ENCODE measurements at places on chromosomes 2 and 18. TPM values are rescaled to one million over a fixed set of nuclear protein-coding genes. Genes with fewer than 3 reads are reported as not detected.

GRCh38 chr2:138503087-138503442 is 1.5 kb downstream of the SPOPL start:
- H3K4me3 ChIP-seq: peak overlapping the region; percentile 85
- no peak overlapping the region for H3K27ac ChIP-seq
- no peak for DNase-seq

GRCh38 chr18:8984131-8984721 is 118.3 kb upstream of the NDUFV2 start:
- no peak overlapping the region for H3K27ac ChIP-seq
- H3K36me3 ChIP-seq: no peaks in the 10 kb centered on the region
- DNase-seq: no peak

DNA sequence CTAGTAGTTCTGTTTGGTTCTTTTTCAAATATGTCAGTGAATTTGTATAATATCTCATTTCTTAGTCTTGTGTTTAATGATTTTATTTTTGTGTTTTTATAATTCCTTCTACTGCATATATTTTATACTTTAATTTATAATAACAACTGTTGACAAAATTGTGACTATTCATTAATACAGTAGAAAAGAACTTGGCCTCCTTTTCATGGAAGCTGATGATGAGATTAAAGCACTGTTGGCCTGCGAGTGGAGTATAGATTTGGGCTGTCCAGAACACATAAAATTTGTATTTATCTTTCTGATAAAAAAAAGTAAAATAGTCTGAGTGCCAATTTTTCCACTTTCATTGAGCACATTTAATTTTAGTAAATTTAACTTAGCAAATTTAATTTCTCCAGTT is 12.1 kb downstream of the CFLAR start:
- H3K27ac ChIP-seq: peak overlapping the region; percentile 93
- H3K27me3 ChIP-seq: no peaks in the 10 kb centered on the region
- H3K36me3 ChIP-seq: peaks cover 4% of the 10 kb centered on the region
- H3K4me1 ChIP-seq: peaks cover 94% of the 10 kb centered on the region
- H3K4me3 ChIP-seq: no peak overlapping the region

DNA sequence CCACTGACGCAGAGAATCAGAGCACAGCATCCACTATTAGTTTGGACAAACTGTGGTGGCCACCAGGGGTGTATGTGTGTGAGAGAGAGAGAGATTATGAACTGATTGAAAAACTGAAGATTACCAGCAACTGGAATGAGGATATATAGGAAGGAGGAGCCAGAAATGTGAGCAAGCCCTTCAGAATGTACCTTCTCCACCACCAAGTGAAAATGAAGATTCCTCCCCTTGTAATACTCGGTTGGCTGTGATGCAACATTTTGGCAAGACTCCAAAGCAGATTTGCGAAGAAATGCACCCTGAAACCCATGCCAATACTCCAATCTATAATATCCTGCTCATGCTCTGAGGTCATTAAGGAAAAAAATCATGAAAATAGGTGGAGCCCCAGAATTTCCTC is 121.2 kb upstream of the SLC35G4 start:
- no peak for DNase-seq
- no peaks in the 10 kb centered on the region for H3K27me3 ChIP-seq
- no peak overlapping the region for H3K4me3 ChIP-seq
- H3K27ac ChIP-seq: no peak overlapping the region

Gene IL18RAP
- 0.61 TPM for total RNA-seq

- H3K4me3 ChIP-seq: no peak overlapping the region
- H3K27me3 ChIP-seq: no peaks in the 10 kb centered on the region
- no peak for DNase-seq
- no peaks in the 10 kb centered on the region for H3K4me1 ChIP-seq
- no peak overlapping the region for H3K27ac ChIP-seq
Observed at GRCh38 chr18:37529296-37529695, 36.3 kb downstream of the CELF4 start.

Gene PLGLB2
- 1.0 TPM for total RNA-seq

GRCh38 chr2:101622210-101623030 is 75.1 kb upstream of the MAP4K4 start:
- H3K27ac ChIP-seq: no peak overlapping the region
- H3K36me3 ChIP-seq: no peaks in the 10 kb centered on the region
- DNase-seq: no peak
- no peaks in the 10 kb centered on the region for H3K27me3 ChIP-seq

Gene REG3A
- not detected for total RNA-seq

Gene ARHGEF4
- 77.8 TPM for total RNA-seq

DNA sequence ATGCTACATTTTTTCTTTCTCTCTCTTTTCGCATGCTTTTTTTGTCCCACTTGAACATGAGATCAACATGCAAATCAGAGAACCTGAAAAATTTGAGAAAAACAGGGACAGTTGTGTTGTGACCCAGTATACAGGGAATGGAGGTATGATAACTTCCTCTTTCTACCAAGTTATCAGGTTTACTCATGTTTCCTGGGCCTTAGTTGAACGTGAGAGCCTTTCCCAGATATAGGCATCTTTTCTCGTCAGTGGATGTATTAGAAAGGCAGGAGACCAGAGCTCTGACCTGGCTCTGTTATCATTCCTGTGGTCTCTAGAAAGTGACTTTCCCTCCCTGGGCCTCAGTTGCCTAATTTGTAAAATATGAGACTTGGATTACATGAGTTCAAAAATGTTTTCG is 30.1 kb upstream of the FAM117B start:
- DNase-seq: no peak
- no peak overlapping the region for H3K27ac ChIP-seq
- H3K4me1 ChIP-seq: peaks cover 15% of the 10 kb centered on the region
- no peaks in the 10 kb centered on the region for H3K27me3 ChIP-seq
- no peak overlapping the region for H3K4me3 ChIP-seq
- no peaks in the 10 kb centered on the region for H3K36me3 ChIP-seq
